HT1080 (cell line): ENCODE measurements at places on chromosomes 16 and 17. TPM values are rescaled to one million over a fixed set of nuclear protein-coding genes. Genes with fewer than 3 reads are reported as not detected.
A peak's percentile ranks its signal among the peaks of the same experiment; 100 is the strongest.

The MT1H gene
- not detected in 2 replicates for total RNA-seq

The ITGAX gene
- 2.1 and 2.7 TPM in 2 replicates for total RNA-seq

DNA sequence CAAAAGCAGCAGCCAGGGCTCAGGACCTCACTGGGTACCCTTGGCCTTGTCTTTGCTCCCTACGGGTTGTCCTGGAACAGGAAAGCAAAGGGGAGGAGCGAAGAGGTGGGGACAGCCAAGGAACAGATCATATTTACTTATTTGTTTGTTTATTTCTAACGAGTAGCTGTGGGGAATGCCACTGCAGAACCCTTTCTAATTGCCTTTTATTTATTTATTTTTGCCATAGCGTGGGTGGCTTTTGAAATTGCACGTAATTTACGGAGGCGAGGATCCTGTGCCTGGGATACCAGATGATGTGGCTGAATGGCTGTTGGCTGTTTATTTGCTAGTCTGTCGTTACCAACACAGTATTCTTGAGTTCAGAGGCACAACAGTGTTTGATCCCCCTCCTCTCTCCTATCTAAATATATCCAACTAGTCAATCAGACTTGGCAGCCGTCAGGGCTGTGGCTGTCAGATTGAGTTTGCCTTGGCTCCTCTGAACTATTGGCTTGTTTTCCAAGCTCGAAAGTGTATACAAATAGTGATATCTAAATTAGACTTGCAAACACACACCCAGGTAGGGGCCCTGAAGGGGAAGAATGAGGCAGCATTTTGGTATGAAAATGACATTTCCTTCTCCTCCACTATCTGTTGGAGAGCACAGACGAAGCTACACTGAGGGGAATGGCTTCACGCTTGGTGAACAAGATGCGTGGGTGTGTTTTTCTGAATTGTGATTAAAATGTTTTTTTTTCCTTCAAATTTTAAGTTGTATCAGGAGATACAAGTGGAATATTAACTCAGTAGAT lies 110.4 kb downstream of the MSI2 start:
- DNase-seq: no peak

The EMP2 gene
- total RNA-seq: 11.2 and 12.3 TPM in 2 replicates

DNA sequence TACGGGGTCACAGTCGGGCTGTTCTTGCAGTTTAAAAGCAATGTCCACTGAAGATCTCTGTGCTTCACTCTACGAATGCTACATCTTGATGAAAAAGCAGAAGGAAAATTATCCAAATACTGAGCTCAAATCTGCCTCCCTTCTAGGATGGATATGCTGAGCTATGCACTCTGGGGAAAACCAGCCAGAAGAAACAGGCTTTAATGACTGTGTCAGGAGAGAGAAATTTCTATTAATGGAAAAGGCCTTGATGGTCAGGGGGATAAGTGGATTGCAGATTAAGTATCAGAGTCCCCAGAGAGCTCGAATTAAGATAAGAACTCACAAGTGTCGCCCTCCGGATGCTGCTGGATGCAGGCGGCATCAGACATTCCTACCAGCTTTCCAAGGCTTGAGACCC lies 39.6 kb upstream of the RCVRN start:
- DNase-seq: no peak

The KRT12 gene
- total RNA-seq: not detected in 2 replicates

GRCh38 chr16:15606518-15607220 lies 36.3 kb downstream of the MARF1 start:
- no peak for DNase-seq

The PHF12 gene
- 21.1 and 24.7 TPM in 2 replicates for total RNA-seq

The CCDC154 gene
- total RNA-seq: 0.03 and 0.26 TPM in 2 replicates

DNA sequence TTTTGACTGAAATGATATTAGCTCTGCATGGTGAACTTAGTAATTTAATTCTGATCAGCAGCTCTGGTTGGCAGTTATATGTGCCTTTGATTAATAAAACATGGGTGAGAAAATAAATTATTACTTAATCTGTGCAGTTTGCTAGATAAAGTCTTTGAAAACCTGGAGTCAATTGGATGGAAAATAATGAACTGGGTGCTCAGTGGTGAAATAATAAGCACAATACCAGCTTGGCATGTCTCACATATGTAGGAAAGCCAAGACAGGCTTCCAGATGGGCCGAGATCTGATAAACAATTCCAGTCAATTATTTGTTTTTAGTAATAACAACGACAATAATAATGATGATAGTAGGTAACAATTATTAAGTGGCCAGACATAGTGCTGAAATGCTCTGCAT lies 326.7 kb downstream of the CDH13 start:
- no peak for DNase-seq

DNA sequence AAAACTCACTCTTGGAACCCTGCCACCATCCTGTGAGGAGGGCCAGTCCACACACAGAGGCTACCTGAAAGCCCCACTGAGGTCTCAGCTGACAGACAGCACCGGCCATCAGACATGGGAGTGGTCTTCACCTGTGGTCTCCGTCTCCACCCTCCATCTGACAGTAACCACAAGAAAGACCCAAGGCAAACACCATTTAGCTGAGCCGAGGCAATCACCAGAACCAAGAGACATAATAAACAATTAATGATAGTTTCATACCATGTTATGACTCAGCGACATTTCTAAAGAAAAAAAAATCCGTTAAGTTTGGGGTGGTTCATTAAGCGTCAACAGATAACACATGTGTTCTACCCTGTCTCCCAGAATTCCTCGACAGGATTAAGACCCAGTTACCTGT lies 6.1 kb upstream of the EVPLL start:
- no peak for DNase-seq

DNA sequence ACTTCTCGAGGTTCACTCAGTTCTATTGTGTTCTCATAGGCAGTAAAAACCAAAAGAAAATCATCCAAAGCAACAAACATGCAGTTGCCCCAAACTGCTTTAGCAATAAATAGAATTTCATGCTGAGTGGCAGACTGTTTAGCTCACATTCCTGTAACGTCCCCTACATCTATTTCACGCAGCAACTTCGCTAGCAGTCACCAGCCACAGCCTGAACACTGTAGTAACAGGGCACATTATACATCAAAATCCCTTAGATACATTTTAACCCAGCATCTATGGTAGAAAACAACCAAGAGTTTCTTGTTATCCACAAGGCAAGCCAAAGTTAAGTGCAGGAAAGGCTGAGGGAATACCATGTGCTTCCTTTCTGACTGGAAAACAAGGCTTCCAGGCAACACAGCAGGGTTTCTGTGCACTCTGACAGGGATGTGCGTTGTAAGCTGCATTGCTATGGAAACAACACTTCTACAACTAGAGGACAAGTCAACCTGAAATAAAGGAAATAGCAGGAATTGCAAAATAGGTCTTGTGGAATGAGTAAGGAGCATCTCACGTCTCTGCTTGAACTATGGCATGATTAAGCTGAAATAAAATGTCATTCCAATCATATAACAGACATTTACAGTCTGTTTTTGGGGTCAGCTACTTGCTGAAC lies 55.4 kb downstream of the CFDP1 start:
- peak; percentile 97 for DNase-seq

DNA sequence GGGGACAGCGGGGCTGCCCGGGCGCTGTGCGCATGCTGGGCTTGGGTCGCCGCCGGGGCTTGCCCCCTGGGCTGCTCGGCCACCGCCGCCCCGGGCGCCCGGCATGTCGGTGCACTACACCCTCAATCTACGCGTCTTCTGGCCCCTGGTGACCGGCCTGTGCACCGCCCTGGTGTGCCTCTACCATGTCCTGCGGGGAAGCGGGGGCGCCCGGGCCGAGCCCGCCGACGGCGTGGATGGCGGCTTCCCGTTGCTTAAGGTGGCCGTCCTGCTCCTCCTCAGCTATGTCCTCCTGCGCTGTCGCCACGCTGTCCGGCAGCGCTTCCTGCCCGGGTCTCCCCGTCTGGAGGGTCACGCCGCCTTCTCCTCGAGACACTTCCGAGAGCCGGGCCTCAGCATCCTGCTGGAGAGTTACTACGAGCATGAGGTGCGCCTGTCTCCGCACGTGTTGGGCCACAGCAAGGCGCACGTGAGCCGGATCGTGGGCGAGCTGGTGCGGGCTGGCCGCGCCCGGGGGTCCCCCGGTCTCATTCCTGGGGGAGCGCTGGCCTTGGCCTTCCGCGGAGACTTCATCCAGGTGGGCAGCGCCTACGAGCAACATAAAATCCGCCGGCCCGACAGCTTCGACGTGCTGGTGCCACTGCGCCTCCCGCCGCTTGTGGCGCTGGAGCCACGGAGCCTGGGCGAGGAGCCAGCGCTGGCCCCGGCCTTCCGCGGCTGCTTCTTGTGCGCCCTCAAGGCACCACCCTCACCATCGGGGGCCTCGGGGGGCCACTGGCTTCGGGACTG lies 789 bp downstream of the ITPRIPL2 start:
- peak; percentile 48 for DNase-seq

The ACSM3 gene
- 0.45 and 0.70 TPM in 2 replicates for total RNA-seq

GRCh38 chr16:89452241-89452640 lies 38.1 kb downstream of the ANKRD11 start:
- DNase-seq: no peak

DNA sequence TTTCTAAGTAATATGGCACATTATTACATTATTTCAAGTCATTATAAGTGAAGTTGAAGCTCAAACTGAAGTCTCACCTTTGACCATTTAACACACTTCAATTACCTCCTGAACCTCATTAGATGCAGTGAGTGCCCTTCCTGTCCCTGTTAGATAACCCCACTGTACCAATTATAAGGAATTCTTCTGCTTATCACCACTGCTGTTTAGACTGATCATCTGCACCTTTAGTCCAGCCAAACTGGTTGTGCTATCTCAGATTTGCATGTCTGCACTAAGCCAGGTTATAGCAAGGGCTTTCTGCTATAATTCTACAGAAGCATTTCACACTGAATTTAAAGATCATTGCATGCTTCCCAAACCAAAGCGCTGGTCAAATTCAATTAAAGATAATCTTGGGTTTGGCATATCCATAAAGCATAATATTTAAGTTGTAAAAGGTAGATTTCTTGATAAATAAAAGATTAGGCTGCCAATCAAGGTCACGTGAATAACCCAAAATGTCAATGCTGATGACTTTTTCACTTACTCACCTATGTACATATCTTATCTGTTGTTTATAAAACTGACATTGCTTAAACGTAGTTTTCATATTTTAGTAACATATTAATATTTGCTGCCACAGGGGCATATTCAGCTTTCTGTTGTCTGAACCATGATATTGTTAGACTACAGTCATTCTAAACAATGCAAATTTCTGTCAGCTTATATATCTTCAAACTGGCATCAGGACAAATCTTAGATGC lies 11.9 kb downstream of the ITFG1 start:
- DNase-seq: no peak

The LHX1 gene
- 1.3 and 2.2 TPM in 2 replicates for total RNA-seq

- no peak for DNase-seq
Observed at GRCh38 chr17:9195411-9195810, 174.1 kb downstream of the NTN1 start.

- no peak for DNase-seq
Observed at GRCh38 chr16:15574614-15574948, 68.4 kb downstream of the MARF1 start.

DNA sequence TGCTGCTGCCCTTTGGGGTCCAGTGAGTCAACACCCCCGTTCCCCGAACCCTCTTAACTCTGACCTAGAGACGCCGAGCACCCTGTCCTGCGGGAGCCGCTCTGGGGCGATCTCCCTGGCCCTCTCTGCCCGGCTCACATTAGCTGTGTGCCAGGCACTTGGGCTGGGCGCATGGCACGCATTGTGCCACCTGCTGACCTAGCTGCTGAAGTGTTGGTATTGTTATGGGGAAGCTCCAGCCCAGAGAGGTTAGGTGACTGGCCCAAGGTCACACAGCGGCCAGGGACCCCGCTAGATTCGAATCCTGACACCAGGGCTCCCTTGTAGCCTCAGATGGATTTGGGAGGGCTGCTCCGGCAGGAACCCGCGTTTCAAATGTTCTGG lies 1.1 kb downstream of the HSD17B1 start:
- no peak for DNase-seq

DNA sequence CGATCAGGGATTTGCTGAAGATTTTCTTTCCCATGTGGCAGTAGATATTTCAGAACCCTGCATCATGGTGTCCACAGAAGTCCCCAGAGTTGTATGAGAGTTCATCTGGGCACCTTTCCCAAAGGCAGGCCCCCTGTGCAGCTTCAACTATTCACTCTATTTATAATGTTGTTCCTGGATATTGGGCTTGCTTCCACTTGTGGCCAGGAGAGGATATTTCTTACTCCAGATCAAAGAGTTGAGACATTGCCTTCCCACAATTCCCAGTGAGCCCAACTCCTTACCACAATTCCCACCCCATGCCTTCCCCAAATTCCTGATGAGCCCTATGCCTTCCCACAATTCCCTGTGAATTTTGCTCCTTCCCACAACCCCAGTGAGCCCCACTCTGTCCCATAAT lies 206.9 kb downstream of the WWOX start:
- DNase-seq: no peak

GRCh38 chr16:88673716-88674379 lies 11.0 kb upstream of the MVD start:
- no peak for DNase-seq

The SPATA33 gene
- total RNA-seq: 5.4 and 5.6 TPM in 2 replicates

The TPSD1 gene
- not detected in 2 replicates for total RNA-seq

The ANKS4B gene
- not detected in 2 replicates for total RNA-seq
